ENCODE measurements at places on chromosomes 1 and 21.

DNA sequence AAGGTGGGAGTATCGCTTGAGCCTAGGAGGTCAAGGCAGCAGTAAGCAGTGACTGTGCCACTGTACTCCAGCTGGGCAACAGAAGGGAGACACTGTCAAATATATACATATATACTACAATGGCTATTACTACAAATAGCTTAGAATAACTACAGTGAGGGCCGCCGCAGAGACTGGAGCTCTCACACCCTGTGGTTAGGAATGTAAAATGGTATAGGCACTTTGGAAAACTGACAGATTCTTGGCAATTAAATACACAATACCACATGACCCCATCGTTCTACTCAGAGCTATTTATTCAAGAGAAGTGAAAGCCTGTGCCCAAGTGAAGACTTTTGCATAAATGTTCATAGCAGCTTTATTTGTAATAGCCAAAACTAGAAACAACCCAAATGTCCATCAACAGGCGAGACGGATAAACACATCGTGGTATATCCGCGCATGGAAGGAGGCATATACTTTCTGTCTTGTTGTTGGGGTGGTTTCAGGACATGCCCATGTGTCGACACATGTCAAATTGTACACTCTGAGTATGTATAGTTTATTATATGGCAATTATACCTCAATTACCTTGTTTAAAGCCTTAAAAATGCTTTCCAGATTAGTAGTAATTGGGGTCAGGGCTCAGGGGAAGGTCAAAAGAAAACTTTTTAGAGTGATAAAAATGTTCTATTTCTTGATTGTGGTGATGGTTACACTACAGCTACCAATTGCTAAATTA lies 123.4 kb downstream of the RIPK4 start:
- DNase-seq = no peak

DNA sequence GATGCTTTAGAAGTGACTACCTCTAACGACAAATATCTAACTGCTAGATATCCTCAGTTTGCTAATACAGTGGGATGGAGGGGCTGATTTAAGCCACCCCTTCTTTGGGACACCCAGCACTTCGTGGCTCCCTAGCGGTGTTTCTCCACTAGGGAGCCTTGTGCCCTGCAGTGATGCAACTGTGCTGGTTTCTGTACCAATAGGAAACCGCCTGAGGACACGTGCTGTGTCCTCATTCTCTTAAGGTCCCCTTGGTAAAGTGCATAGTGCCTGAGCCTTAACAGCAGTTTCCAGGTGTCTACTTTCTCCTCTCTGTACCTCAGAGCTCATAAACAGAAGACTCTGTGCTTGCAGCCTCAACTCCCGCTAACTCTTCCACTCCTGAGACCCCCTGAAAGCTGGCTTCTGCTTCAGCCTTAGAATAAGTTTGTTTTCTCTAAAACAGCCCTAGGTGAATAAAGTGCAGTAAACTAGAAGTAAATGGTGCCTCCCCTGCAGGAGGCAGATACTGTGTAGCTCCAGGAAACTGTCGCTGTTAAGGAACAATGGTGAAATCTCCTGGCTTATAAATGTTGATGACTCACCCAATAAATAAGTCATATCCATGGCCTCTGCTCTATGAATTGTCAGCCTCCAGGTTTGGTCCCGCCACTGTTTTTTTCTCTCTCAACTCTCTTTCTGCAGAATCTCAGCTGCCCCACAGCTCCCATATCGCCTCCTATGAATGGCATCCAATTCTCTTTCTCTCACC lies 130.4 kb downstream of the AK5 start:
- DNase-seq = no peak

DNA sequence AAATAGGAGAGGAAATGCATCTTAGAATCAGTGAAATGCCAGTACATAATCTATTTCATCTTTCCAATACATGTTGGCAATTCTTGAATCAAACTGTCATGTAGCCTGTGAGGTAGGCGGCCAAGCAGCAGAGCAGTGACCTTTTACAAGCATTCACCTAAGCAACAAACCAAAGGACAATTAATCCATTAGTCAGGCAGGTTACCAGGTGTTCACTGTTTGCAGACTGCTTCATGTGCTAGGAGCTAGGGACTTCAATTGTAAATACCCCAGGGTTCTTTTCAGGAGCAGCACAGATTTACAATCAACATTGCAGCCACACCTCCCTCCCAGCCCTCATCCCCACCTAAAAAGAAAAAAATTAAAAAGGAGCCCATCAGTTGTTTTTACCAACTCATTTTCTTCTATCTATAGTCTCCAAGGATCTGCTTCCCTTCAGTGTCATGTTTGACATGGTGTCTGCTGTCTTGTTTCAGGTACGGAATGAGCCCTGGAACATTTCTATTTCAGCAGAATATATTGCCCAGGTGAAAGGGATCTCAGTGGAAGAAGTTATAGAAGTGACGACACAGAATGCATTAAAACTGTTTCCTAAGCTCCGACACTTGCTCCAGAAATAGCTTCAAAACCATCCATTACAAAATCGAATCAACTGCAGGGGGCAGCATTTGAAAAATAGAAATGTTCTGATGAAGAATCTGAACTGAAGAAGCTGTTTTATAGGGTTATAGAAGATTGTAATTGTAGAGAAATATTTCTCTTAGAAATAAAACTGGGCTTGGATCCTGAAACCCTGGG lies 23.0 kb downstream of the TATDN3 start:
- DNase-seq = no peak

GRCh38 chr1:207076181-207076955 lies 12.3 kb upstream of the C4BPB start:
- no peak for DNase-seq

DNA sequence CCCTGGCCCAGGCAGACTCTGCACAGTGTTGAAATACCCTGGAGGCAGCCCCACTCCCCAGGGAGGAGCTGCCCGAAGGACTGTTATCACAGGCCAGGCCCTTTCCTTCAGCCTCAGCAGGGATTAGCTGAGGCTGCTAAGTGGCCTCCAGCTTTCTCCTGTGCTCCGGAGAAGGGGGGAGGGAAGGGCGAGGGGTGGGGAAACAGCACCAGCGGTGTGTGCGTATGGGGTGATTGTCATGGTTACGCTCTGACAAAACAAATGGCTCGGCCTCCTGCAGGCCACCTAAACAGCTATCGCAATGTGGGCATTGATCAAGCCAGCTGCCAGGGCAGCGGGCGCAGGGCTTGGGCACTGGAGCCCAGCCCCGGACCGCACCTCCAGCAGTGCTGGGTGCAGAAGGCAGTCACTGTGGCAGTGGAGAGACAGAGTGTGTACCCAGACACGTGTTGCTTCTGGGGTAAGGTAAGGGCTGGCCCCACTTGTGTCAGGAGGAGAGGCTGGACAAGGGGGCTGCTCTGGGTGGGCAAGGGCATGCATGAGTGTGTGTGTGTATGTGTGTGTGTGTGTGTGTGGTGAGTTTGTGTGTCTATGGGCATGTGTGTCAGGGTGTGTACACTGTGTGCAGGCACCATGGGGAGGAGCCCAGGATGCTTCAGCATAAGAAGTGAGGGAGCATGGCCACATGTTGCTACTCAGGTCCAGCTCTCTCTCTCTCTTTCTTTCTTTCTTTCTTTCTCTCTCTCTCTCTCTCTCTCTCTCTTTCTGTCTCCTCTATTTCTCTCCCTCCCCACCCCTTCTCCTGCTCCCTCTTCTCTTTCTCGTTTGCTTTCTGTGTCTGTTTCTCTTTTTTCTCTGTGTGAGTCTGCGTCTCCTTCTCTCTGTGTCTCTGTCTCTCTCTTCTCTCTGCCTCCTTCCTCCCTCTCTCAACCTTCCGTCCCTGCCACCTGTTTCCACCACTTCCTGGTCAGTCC lies at the start of gene VWA5B1:
TSS of gene VWA5B1 (plus strand) at position 252 of the 974 bp plus-strand sequence. CDS start 19,727 bp downstream, outside the sequence.
- DNase-seq = no peak

DNA sequence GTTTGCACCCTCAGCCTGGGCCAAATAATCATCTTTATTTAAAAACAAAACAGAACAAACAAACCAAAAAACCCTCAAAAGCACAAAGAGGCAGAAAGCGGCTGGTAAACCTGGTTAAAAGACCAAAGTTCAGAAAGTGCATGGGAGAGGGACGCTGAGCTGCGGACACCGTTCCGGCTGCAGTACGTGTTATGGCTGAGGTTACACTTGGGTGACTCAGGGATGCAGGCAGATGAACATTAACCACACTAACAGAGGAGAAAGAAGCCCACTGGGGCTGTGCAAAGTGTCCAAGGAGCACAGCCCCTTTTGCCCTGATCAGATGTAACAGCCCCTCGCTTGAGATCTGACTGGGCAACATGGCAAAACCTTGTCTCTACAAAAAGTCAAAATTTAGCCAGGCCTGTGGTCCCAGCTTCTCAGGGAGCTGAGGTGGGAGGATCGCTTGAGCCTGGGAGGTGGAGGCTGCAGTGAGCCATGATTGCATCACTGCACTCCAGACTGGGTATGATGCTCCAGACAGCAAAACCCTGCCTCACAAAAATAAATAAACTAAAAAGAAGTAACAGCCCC lies 28.3 kb downstream of the GPR157 start:
- DNase-seq = no peak

- no peak for DNase-seq
Observed at GRCh38 chr1:157404063-157404501, 148.2 kb downstream of the FCRL5 start.

- no peak for DNase-seq
Observed at GRCh38 chr21:25420831-25421230, 186.4 kb downstream of the MRPL39 start.

DNA sequence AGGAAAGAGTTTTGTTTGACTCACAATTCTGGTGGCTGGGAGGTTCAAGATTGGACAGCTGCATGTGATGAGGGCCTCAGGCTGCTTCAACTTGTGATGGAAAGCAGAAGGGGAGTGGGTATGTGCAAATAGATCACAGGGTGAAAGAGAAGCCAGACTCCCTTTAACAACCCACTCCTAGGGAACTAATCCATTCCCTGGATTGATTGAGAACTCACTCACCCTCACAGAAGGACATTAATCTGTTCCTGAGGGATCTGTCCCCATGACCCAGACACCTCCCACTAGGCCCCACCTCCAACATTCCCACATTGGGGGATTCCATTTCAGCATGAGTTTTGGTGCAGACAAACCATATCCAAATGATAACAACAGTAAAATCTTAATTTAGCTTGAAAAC lies 25.6 kb downstream of the UBE2T start:
- no peak for DNase-seq

DNA sequence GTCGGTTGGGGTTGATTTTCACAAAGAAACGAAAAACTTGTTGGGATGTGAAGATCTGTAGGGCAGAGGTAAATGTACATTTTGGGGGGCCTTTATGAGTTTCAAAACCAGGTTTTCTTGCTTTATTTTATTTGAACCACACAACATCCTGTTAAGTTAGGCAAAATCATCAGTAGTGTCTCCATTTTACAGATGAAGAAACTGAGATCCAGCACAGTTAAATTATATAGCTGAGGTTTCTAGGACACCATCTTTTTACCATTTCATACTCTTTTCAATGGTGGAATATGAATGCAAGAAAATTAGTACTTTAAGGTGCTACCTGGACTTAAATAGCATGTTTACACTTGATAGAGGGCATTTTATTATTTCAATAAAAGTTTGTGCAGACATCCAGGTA lies 187.7 kb downstream of the NFIA start:
- DNase-seq = no peak

GRCh38 chr1:154148807-154149206 lies 6.1 kb downstream of the NUP210L start:
- DNase-seq = no peak

DNA sequence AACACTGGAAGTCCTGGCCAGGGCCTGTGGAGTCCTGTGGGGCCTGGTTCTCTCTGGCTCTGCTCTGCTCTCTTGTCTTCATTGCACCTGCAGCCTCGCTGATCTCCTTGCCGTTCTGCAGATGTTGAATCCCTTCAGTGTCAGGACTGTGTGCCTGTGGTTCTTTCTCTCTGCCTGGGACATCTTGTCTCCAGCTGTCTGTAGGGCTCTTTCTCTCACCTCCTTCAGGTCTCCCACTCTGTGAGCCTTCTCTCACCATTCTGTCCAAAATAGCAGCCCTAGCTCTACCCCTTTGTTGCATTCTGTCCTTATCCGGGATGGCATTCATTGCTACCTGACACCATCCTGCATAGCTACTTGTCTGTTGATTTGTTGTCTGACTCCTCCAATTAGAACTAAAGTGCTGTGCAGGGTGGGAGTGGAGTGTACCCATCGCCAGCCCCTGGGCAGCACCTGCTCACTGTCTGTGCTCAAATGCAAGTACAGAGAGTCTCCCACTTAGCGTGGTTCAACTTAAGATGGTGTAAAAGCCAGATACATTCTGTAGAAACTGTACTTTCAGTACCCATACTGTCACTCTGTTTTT lies 8.9 kb downstream of the PGBD2 start:
- no peak for DNase-seq

DNA sequence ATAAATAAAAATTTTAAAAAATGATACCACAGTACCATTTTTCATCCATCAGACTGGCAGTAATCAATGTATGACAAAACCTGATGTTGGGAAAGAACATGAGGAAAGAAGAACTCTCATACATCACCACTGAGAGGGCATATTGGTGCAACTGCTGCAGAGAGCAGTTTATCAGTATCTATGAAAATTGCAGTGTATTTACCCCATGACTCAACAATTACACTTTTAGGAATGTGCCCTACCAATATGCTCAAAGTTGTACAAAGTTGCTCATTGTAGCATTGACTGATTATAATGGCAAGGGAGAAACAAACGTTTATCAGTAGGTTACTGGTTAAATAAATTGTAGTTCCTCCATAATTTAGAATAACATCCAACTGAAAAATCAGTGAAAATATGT lies 36.7 kb downstream of the CATSPERE start:
- no peak for DNase-seq
